ENCODE measurements at places on chromosomes 13 and 19.

- no peak for DNase-seq
These were observed 554.0 kb upstream of the SPRY2 start for GRCh38 chr13:80894917-80895316.

- DNase-seq, result no peak
These were observed 22.2 kb downstream of the FAM187B start for GRCh38 chr19:35206379-35206778.

GRCh38 chr19:2087621-2088100 is 8.5 kb downstream of the MOB3A start:
- DNase-seq, result no peak

DNA sequence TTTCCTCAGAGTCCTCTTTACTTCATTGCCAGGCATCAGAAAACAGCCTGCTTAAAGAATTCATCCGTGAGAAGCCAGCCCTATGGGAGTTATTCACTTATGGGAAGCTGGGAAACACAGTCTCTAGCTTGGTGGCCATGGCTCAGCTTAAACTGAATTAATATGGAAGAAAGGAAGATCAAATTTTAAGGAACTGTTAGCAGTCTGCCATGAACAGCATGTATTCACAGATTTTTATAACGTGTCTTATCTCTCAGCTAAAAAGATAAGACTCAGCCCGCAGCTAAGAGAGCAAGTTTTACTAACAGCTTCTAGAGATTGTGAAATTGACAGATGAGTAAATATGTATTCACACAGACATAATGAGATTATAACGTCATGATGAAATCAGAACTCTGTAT is 253.7 kb upstream of the RXFP2 start:
- no peak for DNase-seq

GRCh38 chr13:33202644-33203169 is 82.8 kb downstream of the STARD13 start:
- no peak for DNase-seq
